ENCODE measurements at places on chromosomes 6 and 20.

DNA sequence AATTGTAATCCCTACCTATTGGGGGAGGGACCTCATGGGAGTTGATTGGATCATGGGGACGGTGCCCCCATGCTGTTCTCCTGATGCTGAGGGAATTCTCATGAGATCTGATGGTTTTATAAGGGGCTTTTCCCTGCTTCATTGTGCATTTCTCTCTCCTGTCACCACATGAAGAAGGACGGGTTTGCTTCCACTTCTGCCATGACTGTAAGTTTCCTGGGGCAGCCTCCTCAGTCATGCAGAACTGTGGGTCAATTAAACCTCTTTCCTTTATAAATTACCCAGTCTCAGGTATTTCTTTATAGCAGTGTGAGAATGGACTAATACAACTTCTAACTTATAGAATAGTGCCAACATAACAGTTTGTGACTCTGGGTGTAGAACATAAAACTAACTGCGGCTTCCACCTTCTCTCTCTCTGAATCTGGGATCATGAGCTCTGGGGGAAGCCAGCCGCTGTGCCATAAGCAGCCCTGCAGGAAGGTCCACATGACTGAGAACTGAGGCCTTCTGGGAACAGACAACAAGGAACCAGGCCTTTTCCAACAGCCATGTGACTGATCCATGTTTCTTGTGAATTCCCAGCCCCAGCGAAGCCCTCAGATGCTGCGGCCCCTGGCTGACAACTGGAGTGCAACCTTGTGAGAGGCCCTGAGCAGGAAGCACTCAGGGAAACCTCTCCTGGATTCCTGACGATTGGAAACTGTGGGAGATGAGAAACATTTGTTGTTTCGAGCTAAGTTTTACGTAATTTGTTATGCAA lies 3.4 kb upstream of the HLA-A start:
- DNase-seq, result no peak

DNA sequence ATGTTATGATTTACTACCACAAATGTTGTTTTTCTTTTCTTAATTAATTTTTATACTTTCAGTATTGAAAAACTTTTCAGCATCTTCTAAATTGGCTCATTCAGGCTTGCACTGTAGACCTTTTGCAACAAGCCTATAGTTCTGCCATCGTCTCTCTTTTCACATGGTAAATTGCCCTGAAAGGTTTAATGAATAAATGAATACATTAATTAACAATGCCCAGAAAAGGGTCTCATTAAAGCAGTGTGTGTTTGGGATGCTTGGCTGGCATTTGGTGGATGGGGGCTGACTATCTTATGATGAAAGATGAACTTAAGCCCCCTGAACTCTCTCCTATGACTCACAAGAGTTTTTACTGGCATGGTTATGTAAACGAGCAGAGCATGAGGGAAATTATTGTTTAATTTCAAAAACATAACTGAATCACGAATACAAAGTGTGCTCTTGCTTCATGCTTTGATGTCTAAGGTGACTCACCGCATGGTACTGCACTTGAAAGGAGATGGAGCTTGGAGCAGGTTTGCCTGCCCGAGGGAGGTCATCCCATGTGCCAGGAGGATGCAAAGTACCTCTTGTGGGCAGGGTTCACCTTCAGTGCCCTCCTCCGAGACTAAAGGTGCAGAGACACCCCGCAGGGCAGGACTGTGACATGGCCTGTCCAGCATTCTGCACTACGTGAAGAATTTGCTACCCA lies 13.8 kb upstream of the PCK1 start:
- no peak for DNase-seq

DNA sequence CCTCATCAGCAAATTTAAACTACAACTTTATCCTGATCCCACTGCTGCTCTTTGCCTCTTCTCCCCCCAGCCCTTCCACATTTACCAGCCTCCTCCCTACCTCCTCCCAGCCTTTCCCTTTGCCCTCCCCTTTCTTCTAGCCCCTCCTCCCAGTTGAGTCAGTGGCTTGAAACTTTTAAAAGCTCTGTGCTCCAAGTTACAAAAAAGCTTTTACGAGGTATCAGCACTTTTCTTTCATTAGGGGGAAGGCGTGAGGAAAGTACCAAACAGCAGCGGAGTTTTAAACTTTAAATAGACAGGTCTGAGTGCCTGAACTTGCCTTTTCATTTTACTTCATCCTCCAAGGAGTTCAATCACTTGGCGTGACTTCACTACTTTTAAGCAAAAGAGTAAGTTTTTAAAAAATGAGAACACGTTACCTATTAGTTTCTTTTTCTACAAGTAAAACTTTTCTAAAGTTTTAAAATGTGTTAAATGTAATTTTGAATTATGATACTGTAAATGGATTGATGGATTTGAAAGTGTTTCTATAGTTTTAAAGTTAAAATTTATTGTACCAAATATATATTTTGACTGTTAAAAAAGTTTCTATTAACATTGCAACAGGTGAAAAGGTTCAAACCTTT lies at the start of gene GJA1:
Gene GJA1 (plus strand): TSS at position 203 of the 626 bp plus-strand sequence. CDS start 11,202 bp downstream, outside the sequence.
- DNase-seq, result peak; percentile 3

DNA sequence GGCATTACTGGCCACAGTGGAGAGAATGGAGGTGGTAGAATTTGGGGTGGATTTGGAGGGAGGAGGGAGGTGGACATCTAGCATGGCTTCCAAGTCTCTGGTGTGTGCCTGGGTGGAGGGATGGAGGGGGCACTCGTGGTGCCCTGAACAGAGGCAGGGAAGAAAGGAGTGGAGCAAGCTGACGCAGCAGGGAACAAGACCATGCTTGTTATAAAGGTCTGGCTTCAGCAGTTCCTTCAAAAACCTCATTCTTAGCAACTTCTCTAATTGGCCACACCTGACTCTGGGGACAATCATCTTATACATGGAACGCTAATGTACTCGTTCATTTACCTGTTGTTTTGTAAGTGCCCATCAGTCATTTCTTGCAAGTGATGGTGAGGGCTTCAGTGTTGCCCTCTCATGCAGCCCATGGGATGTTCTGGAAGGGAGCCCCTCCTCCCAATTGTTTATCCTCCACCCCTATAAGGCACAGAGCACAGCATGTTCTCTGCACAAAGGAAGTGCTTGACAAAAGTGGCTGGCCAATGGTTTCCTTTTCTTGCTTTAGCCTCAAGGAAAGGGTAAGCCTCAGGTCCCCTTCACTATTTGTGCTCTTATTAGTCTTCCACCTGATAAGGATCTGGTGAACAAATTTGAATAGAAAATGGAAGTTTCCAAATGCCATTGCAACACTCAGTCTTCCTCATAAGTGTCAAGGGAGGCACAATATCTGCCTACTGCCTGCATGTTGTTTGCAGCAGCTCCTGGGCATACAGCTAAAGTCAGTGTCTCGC lies 39.3 kb downstream of the GFOD1 start:
- no peak for DNase-seq

DNA sequence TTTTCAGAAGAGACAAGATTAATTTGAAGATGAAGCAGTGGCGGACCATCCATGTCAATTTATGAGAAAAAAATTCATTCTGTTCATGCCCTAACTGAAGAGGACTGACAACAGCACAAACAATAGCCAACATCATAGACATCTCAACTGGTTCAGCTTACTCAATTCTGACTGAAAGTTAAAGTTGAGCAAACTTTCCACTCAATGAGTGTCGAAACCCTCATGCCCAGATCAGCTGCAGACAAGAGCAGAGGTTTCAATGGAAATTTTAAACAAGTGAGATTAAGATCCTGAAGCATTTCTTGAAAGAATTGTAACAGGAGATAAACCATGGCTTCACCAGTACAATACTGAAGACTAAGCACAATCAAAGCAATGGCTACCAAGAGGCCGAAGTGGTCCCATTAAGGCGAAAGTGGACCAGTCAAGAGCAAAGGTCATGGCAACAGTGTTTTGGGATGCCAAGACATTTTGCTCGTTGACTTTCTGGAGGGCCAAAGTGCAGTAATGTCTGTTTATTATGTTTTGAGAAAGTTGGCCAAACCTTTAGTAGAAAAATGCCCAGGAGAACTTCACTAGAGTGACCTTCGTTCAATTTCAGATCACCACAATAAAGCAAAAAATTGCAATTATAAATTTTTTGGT lies 6.1 kb upstream of the SFT2D1 start:
- no peak for DNase-seq

- DNase-seq, result no peak
Measured at GRCh38 chr20:3678856-3679720, 2.7 kb downstream of the ADAM33 start.

- DNase-seq, result no peak
Measured at GRCh38 chr20:15890407-15890982, 682.8 kb downstream of the KIF16B start.

- DNase-seq, result no peak
Measured at GRCh38 chr6:42046464-42047212, 3.7 kb upstream of the TAF8 start.

GRCh38 chr6:72916298-72916697 lies 294.4 kb downstream of the KCNQ5 start:
- no peak for DNase-seq

GRCh38 chr6:75611011-75611701 lies 9.5 kb downstream of the SENP6 start:
- DNase-seq, result no peak

GRCh38 chr6:168585441-168585840 lies 144.5 kb downstream of the SMOC2 start:
- no peak for DNase-seq

DNA sequence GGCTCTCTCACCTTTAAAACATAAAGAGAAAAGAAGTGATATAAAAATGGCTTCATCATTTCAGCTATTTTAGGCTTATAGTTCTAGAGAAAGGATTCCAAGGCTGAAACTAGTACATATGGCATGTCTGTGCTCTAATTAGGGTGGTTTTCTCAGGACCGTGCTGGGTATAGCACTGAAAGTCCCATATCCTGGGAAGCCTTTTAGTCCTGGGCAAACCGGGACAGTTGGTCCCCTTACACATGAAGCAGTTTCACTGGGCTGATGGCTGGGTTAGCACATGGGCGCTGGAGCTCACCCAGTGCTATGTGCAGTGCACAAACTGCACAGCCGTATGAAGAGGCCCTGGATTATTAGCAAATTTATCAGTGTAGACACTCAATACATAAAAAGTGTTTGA lies 110.5 kb downstream of the SGK1 start:
- no peak for DNase-seq

DNA sequence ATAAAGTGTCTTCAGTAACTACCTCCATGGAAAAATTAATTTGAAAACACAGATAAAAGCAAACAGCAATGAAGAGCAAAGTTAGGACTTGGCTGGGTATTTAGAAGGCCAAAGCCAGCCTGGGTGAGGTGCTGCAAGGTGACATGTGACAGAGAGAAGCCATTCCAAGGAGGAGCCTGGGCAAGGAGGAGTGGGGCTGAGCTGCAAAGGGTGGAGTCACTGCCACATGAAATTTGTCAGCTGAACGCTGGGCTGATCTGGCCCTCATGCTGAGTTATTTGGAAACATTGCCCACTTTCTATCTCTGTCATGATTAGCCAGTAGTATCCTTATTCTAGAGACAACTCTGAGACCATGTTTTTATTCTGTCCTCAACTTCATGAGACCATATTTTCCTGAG lies 76.3 kb downstream of the PERP start:
- DNase-seq, result no peak

DNA sequence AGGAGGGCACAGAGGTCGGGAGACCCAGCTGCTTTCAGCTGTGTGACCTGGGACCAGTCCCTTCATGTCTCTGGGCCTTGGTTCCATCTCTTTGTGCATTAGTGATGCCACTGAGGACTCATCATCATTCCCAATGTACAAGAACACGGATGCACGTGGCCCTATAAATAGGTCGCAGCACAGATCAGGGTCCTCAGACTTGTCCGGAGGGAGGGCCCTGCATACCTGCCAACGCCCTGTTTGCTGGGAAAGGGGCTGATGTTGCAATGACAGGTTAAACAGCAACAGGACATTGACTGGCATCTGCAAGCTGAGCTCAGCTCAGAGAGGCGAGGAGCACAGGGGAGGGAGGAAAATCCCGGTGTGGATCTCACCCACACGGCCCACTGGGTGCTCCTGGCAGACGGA lies 21.8 kb downstream of the TGM2 start:
- no peak for DNase-seq

DNA sequence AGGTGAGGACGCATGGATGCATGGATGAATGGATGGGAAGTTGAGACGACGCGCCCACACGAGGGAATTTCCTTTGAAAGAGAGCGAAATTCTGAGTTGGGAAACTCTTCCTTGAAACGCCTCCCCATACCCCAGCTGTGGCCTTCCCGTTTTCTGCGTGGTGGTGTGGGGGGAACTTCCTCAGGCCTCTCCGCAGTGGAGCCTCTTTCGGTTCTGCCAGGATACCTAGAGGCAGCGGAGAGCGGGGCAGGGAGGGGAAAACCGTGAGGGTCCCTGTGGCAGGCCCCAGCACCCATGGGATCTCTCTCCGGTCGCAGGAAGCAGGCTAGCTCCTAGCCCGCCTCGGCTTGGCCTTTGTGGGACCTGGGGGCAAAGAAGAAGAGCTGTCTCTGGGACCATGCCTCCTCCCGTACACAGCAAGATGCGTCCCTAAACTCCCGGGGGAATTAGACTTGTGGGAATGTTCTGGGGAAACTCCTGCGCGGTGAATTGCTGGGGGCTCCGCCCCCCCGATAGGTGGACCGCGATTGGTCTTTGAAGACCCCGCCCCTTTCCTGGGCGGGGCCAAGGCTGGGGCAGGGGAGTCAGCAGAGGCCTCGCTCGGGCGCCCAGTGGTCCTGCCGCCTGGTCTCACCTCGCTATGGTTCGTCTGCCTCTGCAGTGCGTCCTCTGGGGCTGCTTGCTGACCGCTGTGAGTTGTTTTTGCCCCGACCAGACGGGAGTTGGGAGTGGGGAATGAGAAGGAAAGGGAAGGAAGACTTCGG lies at the start of gene CD40:
Gene CD40 (plus strand): TSS at position 611 of the 764 bp plus-strand sequence. CDS start 30 bp downstream, at position 641.
- DNase-seq, result no peak

DNA sequence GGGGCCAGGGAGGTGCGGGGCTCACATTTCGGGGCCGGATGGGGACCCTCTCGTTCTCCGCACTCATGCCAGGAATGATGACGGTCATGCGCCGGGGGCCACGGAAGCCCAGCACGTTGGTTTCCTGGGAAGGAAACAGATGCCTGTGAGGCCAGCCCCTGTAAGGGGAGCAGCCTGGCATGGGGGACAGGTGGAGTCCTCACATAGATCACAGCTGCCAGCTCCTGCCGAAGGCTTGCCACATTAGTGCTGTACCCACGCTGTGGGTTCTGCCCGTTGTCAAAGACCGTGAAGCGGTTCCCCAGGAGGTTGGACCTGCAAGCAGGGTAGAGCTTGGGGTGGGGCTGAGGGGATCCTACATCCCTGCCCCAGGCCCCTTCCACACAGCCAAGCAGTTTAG lies 6.7 kb upstream of the TEAD3 start:
- DNase-seq, result no peak
